Stimulated activated CD4-positive, alpha-beta T cell treated with anti-CD3 and anti-CD28 coated beads, TNF-alpha, amount 100 ng/mL, for 24 hours (primary cell): ENCODE measurements at places on chromosomes 4 and X.

- no peak for DNase-seq
These were observed 8.8 kb upstream of the MND1 start for GRCh38 chr4:153335665-153336064.

DNA sequence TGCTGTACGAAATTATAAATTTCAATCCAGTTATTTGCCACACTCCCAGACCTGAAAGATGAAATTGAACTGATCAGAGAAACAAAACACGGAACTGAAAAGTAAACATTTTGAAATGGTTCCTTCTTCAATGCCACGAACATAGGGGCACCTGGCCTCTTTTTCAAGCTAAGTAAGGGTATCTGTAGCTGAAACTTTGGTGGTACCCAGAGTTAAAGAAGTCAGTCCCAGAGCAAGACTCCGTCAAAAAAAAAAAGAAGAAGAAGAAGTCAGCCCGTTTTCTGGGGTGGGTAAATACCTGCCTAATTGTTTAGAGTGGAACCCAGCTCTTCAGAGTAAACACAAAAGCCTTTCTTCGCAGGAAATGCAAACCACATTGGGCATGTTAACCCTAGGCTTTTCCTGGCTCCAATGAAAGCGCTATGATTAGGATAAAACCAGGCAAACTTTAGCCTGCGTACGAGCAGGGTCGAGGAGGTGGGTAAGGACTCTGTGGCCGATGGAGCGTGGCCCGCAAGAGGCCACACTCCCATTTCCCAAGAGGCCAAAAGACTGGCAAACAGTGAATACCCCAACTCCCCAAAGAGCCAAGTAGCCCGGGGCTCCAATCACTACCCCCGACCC lies 1.3 kb downstream of the ANTXR2 start:
- DNase-seq: no peak

- DNase-seq: no peak
These were observed 48.4 kb downstream of the KCNIP4 start for GRCh38 chr4:21900211-21900610.

GRCh38 chr4:28296239-28296638 lies 1435.6 kb downstream of the STIM2 start:
- no peak for DNase-seq

DNA sequence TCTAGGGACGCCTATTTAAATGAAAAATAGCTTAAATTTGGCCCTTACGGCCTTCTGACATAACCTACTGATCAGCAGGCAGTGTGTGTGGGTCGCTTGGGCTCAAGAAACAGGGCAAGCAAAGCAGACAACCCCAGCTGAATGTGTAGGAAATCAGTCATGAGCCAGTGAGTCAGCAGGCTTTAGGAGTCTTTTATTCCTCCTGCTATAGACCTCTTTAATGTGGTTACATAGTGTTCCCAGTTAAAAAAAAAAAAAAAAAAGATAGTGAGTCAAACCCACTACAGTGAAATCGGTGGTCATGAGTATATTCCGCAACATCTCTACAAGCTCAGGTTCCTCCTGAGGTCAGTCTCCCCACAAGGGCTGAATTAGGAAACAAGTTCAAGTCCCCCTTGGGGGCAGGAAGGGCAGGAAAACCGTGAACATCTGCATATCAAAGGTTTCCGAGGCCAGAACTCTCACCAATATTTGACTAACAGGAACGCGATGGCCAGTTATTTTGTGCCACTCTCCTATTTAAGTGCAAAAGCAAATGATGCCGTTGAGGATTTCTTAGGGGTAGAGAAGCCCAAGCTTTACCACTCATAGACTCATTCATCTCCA lies 32.7 kb downstream of the ACSL1 start:
- DNase-seq: peak; percentile 12

DNA sequence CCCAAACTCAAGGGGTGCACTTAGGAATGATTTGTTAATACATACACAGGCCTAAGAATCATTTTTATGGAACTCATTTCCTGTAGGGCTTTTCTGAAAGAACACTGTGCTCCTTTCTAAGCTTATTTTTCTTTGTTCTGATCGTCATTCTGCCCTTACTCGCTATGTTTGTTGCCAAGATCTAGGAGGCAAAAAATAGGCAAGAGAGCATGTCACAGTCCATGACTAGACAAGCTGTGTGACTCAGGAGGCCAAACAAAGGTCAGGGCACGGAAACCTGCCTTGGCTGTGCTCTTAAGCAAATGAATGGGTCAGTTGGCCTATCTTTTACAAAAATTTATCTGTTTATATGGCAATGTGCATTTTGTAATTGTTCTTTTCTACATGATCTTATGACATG lies 42.5 kb upstream of the C1GALT1C1 start:
- no peak for DNase-seq

GRCh38 chr4:10002278-10002677 lies 19.0 kb downstream of the SLC2A9 start:
- DNase-seq: no peak

DNA sequence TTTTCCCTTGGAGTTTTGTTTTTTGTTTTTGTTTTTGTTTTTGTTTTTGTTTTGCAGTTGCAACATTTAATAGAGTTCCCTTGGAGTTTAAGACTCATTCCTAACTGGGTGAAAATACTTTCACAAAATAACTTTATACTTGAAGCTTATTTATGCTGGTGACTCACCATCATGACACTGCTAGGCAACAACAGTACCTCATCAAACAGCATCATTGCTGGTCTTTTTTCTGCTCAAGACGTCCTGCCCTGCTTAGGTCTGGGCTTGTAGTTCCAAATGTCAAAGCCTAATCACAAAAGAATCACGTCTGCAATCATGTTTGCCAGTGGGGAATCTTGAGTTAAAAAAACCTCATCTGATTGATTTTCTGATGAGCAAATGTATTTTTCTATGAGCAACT lies 105.7 kb upstream of the PRPS2 start:
- no peak for DNase-seq

GRCh38 chrX:14496674-14497073 lies 32.7 kb upstream of the GLRA2 start:
- no peak for DNase-seq

DNA sequence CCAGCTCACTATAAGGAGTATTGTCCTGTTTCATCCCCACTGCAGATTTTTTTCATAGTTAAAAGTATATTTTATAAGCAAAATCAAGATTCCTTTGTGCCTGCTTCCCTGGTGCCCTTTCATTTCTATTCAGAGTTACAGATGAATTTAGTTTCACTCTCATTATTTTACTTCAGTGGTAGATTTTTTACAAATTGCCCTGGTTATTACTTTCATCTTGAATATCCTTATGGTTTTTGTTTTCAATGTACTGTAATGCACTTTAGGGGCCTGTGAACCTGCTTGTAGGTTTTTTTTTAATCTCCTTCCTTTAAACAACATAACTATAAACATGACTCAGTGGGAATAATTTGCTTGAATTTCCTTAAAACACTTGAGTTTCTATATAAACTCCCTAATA lies 126.8 kb downstream of the GPR143 start:
- DNase-seq: no peak

GRCh38 chrX:82748906-82749505 lies 759.1 kb upstream of the POU3F4 start:
- no peak for DNase-seq

DNA sequence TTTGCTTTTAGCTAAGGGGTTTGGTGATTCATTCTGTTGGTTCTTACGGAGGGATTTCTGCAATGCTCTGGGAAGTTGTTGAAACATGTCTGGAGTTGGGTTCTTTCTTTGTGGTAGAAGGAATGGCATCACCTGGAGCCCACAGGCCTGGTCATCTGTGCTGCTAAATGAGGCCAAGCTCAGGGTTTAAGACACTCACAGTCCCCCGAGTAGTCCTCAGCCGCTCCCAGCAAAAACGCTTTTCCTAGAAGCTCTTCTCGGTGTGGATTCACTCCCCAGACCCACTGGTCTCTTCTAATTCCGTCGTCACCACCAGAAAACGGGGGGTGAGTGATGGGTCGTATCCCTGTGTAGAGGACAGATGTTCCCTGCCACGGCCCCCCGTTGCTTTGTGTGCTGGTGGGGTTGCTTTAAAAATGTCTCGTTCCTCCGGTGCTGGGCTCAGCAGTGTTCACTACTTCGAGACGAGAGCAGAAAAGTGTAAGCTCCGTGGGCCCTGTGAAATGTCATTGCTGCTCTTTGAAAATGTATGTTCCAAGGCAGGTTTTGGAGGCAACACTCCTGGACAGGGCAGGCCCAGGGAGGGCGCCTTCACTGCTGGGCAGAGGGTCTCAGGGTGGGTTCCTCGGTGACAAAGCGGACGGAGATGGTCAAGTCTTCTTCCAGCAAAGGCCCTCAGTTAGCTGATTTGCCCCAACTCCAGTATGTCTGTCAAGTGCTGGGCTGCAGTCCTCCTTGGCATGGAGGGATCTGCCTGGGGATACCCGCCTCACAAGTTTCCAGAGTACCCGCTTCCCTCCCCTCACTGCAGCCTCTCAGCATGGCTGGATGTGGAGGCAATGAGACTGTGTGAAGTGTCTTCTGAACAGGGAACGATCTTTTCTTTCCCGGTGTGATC lies 37.3 kb downstream of the PSAPL1 start:
- DNase-seq: no peak

GRCh38 chrX:9882669-9883446 lies 84.3 kb upstream of the CLDN34 start:
- no peak for DNase-seq

GRCh38 chr4:2537011-2537830 lies 774 bp downstream of the FAM193A start:
- DNase-seq: peak; percentile 22

- DNase-seq: no peak
These were observed 116.5 kb upstream of the IQCM start for GRCh38 chr4:149932188-149932587.

- no peak for DNase-seq
These were observed 47.6 kb upstream of the PRSS12 start for GRCh38 chr4:118400356-118400755.

GRCh38 chr4:74402692-74403456 lies 37.9 kb downstream of the EREG start:
- DNase-seq: no peak

DNA sequence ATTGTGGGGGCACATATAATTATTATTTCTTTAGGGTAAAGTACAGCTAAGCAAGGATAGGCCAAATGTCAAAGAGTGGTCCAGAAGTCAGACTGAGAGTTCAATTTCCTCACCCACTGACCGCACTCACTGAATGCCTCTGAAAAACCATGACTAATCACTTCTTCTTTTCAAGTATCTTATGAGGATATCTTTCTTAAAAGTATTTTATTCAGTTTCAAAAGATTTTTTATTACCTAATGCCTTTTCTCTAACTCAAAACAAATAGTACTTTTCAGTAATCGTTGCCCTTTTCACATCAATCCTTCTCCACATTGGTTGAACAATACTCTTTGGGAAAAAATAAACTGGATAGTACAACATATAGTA lies 61.7 kb upstream of the CAMK2D start:
- DNase-seq: no peak

- DNase-seq: no peak
These were observed 78.8 kb downstream of the RLIM start for GRCh38 chrX:74535408-74536151.

DNA sequence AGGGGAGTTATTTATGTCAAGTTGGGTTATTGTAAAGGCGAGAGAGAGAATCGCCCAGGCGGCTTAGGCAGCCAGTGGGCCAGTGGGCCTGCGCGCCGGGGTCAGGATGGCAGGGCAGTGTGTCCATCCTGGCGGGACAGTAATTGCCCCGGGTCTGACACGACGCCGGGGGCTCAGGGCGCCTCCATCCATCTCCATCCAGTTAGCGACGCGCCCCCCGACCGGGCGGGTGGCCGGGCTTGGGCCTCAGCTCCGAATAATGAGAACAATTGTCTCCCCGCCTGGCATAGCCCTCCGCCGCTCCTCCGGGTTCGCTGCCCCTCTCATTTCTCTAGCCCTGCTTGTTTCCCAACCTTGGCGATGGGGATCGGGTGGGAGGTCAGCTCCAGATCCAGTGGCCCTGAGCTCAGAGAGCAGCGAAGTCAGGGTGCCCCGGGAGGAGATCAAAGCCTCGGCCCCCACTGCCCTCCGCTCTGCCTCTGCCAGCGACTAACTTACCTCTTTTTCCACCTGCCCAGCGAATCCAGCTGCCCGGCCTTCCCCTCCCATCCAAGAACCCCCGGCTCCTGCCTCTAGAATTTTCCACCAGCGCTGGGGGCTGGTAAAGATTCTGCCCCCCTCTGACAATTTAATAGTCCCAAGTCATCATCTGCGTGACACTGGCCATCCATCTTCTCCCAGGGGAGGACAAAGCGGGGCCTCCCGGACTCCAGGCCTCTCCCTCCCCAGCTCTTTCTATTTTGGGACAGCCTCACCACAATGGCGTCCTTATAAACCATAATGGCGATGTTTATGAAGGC lies 56.9 kb upstream of the TMEM33 start:
- DNase-seq: no peak

DNA sequence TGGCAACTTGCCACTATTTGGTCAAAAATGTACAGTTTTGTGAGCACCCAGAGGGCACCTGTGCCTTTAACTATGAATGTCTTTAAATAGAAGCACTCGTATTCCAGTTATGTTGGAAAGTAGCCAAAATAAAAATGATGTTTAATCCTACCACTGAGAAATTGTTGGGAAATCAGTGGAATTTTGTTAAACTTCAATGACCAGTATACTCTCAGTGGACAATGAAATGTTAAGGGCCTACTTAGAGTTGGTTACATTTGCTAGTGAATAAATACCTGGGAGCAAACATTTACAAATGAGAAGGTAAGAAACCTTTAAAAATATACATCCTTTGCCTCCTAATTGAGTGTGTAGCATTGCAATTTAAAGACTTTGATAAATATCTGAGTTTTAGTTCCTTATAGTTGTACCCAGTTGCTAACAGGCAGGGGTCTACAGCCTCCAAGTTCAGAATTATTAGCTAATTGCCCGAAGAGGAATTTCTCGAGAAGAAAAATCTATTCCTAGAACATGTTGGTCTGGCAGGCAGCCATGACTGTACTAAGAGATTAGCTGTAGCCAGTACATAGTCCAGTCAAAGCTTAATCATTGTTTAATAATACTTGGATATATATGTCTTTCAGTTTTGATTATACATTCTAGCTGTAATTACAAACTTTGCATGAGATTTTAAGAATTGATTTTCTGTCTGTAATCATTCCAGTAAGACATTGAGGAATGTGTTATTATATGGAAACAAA lies 93.2 kb downstream of the IL1RAPL2 start:
- DNase-seq: no peak

DNA sequence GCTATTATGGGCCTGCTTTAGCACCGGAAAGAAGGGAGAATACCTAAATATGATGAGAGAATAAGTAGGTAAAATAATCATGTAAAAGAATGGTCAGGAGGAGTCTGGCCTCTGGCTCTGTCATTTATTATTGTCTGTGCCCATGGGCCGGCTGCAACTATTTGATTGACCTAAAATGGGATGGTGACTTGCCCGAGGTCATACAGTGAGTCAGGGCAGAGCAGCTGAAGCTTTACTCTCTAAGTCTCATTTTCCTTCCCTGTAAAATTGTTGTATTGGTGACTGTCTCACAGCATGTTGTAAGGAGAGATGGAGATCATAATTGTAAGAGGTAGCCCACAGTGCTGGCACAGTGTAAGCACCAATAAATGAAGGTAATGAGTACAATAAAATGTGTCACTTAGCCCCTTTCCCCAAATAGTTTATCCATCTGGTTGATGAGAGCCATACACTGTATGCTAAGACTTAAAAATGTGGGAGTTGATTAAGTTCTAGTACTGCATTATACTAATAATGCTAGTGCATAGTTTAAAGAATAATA lies 39.6 kb downstream of the RUFY3 start:
- DNase-seq: no peak
